Activated CD4-positive, alpha-beta T cell treated with anti-CD3 and anti-CD28 coated beads, Interleukin-2, amount 50 U/mL, for 4 hours (primary cell): ENCODE measurements at places on chromosomes 4 and X.

- DNase-seq = no peak
These were observed 2.0 kb downstream of the ATP6AP1 start for GRCh38 chrX:154430479-154430878.

DNA sequence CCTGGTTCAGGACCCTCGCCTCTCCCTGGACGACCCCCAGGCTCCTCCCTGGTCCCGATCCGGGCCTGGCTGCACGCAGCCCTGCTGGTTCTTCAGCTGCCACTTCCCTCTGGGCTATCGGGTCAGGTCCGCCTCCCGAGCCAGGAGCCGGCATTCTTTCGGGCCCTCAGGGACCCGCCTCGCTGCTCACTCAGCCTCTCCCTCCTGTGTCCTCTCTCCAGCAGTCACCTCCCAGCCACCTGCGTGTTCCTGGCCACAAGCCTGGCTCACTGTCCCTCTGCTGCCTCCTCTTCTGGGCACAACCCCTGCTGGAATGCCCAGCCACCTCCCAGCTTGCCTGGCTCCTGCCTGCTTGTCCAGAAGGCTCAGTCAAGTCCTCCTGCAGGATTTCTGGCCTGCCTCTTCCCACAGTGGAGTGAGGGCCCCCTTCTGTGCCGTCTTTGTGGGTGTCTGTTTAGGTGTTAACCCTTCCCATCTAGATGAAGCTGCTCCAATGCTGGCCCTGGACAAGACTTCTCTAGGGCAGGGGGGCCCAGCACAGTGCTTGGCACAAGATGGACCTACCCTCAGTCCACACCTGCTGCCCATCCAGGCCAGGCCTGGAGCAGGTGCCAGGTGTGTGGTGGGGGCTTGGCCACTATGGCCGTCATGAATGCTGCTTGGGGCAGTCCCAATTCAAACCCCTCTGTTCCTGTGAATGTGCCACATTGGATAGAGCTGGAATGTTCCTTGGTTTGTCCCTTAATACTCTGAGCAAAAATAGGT is 2.2 kb downstream of the WFS1 start:
- no peak for DNase-seq

GRCh38 chrX:153611298-153612095 is 12.6 kb upstream of the CCNQ start:
- DNase-seq = no peak

- DNase-seq = no peak
These were observed 56.2 kb downstream of the UBE2NL start for GRCh38 chrX:143940119-143940518.

DNA sequence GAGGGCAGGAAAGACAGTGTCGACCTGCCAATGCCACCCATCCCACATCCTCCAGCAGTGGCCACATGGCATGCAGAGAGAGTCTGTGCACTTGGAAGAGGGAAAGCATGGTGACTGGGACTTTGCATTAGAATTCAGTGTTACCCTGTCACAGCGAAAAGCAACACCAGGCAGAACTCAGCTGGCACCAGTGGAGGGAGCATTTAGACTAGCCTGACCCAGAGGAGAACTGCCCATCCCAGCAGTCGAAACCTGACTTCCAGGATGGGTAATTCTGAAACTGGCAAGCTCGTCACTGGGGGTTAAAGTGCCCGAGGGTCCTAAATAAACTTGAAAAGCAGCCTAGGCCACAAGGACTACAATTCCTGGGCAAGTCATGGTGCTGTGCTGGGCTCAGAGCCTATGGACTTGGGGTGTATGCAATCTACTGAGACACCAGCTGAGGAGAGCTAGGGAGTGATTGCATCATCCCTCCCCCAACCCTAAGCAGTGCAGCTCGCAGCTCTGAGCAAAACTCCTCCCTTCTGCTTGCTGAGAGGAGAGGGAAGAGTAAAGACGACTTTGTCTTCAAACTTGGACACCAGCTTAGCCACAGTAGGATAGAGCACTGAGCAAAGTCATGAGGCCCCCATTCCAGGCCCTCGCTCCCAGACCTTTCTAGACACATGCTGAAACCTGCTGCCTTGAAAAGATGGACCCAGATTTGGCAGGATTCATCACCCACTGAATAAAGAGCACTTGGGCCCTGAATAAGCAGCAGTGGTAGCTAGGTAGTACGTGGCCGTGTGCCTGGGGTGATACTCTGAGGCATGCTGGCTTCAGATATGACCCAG is 68.8 kb downstream of the DDX60L start:
- no peak for DNase-seq

- DNase-seq = no peak
These were observed 297.1 kb downstream of the PPP3CA start for GRCh38 chr4:101050088-101050836.

GRCh38 chr4:159252491-159252890 is 149.6 kb downstream of the RAPGEF2 start:
- no peak for DNase-seq

DNA sequence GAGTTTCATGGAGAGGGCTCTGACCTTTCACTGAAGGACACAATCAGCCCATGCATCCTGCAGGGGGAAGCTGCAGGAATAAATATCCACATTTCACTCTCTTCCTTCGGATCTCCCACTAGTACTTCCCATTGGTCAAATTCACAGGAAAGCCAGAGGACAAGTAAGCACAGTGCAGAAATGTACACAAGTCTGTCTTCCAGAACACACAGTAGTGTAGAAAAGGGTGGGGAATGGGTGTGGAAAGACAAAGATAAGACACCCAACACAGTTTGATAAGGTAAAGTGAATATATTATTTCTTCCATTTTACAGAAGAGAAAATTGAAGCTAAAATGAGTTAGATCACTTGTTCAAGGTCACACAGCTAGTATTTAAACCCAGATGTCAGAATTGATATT is 81.1 kb upstream of the PCDH19 start:
- DNase-seq = no peak

- DNase-seq = no peak
These were observed 117.3 kb upstream of the PPP3CA start for GRCh38 chr4:101464596-101464995.

GRCh38 chrX:154452823-154453222 is 5.3 kb upstream of the PLXNA3 start:
- no peak for DNase-seq

DNA sequence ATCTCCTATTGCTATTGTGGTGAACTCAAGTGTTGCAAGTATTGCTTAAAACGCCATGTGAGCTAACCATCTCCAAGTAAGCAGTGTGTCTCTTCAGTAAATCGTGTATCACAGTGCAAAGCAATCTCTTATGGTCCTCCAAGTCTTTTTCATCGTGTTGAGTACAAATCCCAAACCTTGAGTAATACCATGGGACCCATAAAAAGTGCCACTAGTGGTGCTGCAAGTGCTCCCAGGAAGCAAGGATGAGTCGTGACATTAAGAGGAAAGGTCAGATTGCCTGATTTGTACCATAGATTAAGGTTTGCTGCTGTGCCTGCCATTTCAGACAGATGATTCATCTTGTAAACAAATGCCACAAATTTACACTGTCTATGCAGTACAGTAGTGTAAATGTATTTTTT is 66.9 kb upstream of the BMPR1B start:
- DNase-seq = no peak

GRCh38 chr4:124867536-124867935 is 155.0 kb upstream of the ANKRD50 start:
- no peak for DNase-seq

DNA sequence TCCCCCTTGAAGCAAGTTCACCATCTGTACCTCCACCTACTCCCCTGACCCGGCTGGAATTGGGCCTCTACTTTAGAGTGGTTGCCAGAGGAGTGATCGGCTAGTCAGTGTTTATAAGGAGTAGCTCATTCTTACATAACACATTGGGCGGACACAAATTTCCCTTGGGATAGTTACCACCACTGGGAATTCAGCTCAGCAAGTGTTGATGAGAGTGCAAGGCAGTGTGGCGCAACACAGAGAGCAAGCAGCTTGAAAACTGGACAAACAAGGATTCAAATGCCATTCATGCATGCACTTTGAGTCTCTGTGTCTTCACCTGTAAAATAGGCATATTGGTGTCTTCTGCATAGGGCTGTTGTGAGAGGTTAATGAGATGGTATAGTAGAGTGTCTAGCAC is 92.7 kb downstream of the STK32B start:
- no peak for DNase-seq

DNA sequence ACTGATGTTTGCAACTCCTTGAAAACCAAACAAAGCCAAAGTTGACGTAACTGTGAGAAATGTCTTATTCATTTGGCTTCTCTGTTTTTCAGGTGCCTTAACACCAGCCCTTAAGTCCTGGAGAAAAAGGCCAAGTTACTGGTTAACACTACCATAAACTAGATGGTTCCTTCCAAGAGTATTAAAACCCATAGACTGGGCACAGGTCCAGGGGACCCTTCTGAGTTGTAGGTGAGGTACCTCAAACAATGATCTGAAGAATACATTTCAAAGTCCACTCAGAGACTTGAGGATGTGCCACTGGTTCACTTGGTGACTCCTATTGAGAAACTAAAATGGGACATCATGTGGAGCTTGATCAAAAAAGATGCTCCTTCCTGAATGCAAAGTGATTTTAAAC is 87.0 kb downstream of the NKX6-1 start:
- DNase-seq = no peak

DNA sequence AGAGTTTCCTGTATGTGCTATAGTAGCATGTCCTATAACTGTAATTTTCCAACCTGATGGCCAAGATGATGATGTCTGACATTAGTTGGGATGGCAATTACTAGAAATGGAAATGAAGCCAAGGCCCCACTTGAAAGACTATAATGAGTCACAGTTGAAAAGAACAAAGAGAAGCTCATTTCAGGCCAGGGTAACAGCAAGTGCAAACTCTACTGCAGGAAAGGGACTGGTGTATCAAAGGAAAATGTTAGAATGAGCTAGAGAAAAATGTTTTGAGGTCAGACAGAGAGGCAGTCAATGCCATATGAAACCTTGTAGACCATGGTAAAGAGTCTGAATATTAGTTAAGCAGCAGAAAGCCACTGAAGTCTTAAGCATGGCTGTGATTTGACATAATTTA is 146.2 kb upstream of the SH3RF1 start:
- DNase-seq = no peak

GRCh38 chr4:138972956-138973801 is 42.4 kb upstream of the NOCT start:
- no peak for DNase-seq

- no peak for DNase-seq
These were observed 7.8 kb downstream of the WWC2 start for GRCh38 chr4:183106839-183107238.

DNA sequence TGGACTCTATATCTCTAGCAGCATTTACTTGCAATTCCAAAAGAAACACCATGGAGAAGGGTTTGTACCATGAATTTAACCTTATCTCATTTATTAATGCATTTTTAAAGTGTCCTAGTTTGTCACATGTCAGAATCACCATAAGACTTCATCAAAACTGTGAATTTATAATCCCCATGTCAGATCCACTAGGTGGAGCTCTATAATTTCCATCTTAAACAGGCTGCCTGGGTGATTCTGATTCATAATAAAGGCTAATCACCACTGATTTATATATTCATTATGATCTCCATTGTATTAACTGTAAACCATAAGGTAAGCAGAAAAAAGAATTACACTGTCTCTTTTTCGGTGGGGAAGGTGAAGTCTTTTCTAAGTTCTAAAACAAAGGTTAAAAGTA is 4.0 kb downstream of the TCEAL2 start:
- no peak for DNase-seq

- DNase-seq = no peak
These were observed 200.0 kb downstream of the LARP7 start for GRCh38 chr4:112836895-112837294.

DNA sequence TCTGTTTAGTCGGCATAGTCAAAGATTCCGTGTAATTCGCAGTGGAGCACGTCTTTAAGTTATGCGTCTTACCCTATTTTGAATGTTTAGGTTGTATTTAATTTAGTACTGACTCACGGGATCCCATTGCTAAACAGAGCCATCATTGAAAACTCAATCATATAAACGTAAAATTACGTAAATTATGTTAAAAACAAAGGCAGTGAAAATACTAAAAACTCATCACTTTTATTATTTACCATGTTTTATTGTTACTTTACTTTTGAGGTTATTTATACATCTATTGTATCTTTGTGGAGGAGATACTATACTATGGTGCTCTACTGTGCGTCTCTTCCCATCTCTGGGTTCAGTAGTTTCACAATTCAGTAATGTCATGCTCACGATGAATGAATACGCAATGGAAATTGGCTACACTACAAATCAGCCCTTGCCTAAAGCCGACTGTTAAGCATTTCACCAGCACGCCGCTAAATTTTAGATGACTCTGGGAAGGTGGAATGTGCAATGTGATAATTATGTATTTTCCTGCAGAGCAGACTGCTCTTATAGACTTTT is 944 bp downstream of the FUNDC2 start:
- no peak for DNase-seq

- DNase-seq = no peak
These were observed 138.9 kb upstream of the INPP4B start for GRCh38 chr4:142984871-142985585.

DNA sequence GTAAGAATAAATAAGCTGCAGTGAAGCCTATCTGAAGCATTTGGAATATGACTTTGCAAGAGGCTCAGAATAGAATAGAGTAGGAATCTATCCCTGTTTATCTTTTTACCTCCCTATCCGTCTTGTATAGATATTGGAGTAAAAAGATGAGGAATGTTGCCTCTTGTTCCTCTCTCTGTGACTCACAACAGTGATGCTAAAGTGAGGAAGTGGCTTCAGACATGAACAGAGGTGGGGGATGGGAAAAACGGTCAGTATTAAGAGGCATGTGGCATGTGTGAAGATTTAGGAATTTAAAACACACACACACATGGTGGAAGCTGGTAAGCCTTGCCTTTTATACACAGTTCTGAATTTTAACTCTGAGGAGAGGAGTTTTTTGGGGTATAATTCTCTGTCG is 3.8 kb upstream of the DCAF4L1 start:
- no peak for DNase-seq

- DNase-seq = no peak
These were observed 72.0 kb upstream of the PRDM5 start for GRCh38 chr4:120994521-120994920.

DNA sequence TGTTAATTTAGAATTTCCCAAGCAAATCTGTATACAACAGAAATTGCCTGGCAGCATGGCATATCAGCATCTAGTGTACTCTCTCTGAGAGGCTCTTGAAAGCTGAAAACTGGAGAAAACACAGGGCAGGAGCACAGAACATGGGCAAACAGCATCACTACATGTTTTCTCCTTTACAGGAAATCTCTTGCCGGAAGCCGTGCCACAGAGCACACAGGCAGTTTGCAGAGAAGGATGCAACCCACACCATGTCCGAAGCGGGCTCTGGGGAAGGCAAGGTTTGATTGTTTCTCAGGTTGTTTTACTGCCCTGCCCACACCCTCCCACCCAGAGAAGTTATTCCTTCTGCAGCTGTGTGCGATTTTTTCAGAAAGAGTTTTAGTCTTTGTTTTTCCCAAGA is 41.1 kb upstream of the FAM9C start:
- peak; percentile 24 for DNase-seq
